HCEC 1CT (cell line): ENCODE measurements at places on chromosomes 5 and 9.
A peak's percentile ranks its signal among the peaks of the same experiment; 100 is the strongest.

DNA sequence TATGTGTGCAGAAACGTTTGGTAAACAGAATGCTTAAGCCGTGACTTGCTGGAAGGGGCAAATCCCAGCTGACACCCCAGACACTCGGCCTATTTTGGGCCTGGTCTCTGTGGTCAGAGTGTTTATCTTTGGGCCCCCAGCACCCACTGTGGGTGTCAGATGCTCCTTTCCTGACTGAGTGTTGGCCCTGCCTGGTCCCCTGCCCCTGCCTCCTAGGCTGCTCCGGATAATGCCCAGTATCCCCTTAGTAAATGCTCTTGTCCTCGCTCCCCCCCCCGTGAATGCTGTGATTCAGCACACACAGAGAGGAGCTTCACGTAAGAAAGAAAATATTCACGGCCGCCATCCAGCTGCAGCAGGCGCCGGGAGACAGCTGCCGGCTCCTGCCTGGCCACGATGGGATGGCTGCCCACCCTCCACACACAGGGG, 11.3 kb upstream of the ANGPTL2 start:
- DNase-seq = peak; percentile 79

DNA sequence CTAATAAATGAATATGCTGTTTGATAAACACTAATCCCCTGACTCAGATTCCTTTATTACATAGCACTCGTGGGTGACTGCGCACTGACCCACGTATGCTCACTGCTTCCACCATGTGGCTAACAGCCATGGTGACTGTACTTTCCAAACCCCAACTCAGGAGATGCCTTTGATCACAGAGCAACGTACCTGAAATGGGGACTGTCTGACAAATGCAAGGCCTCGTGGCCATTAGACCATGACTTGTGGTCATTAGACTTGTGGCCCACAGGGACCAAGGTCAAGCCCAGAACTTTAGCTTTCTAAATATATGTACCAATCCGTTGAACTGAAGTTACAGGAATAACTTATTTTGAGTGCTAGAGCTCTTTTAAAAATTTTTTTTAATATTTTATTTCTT, 46.6 kb downstream of the CYFIP2 start:
- peak; percentile 41 for DNase-seq

GRCh38 chr5:53469946-53470687, 10.3 kb upstream of the FST start:
- DNase-seq = peak; percentile 78

- DNase-seq = no peak
These were observed 117.8 kb downstream of the MAST4 start for GRCh38 chr5:66713998-66714397.

GRCh38 chr9:98607787-98608186, 100.9 kb downstream of the GABBR2 start:
- DNase-seq = peak; percentile 84

DNA sequence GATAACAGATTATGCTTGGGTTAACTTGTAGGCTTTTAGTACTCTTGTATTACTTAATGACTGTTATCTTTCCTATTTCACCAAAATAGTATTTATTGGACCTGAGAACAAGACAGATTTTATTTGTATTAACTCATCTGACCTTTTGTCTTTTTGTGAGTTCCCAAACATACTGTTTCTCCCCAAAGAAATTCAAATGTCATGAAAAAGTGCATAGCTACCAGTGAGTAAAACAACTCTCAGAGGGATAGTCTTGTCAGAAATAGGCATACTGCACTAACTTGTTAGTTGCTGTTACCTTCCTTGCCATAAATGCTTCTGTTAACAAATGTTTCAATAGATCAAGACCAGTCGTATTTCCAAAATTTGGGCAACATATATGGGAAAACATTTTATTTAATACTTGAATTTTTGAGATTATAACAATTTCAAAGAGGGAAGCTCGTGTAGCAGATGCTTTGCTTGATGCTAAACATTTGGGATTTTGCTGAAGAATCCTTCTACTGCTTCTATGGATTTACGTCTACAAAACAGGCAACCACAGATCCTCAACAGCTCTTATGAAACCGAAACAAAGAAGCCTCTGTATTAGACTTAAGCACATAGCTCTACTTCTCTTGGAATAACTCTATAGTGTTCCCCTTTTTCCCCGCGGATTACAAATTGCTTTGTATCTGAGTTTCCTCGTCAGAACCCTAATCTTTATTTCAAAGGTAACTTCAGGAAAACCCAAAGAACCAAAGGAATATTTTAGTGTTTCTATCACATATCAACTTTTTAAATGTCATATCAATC, 248.8 kb downstream of the MCTP1 start:
- DNase-seq = peak; percentile 38

- DNase-seq = no peak
These were observed 45.6 kb upstream of the SLC30A5 start for GRCh38 chr5:69048230-69048629.

DNA sequence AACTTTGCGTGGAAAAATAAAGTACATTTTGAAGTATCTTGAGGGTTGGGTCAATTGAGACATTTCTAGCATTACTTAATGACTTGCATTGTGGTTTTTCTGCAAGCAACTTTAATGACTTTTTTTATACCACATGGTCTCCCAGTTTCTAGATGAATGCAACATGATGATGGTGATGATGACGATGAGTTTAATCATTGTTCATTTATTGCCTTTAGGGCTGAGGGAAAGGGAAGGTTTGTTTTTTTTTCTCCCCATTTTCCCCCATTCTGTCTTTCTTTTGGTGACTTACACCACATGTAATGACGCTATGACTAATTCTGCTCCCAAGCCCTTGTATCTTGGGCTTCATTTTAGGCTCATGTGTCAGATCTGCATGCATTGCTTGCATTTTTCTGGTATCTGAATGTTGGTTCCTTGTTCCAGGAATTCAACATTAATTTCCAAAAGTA, 57.7 kb upstream of the NXNL2 start:
- DNase-seq = peak; percentile 95

- DNase-seq = no peak
These were observed 31.7 kb upstream of the GRHPR start for GRCh38 chr9:37390759-37391158.

GRCh38 chr5:100790170-100790665, 112.9 kb downstream of the ST8SIA4 start:
- peak; percentile 28 for DNase-seq
